ENCODE measurements at places on chromosomes 5 and 9. TPM values are rescaled to one million over a fixed set of nuclear protein-coding genes. Genes with fewer than 3 reads are reported as not detected.

- H3K27me3 ChIP-seq, result peaks cover 5% of the 10 kb centered on the region
- H3K4me3 ChIP-seq, result no peak overlapping the region
- no peaks in the 10 kb centered on the region for H3K4me1 ChIP-seq
- no peaks in the 10 kb centered on the region for H3K36me3 ChIP-seq
These were observed 17.8 kb downstream of the MRPL36 start for GRCh38 chr5:1781726-1782384.

GRCh38 chr5:43096916-43097315 is 23.8 kb upstream of the ZNF131 start:
- H3K4me1 ChIP-seq, result no peaks in the 10 kb centered on the region
- H3K4me3 ChIP-seq, result no peak overlapping the region
- no peak overlapping the region for H3K27ac ChIP-seq
- DNase-seq, result no peak
- H3K27me3 ChIP-seq, result no peaks in the 10 kb centered on the region

- H3K27ac ChIP-seq, result peak overlapping the region; percentile 81
- H3K4me1 ChIP-seq, result peaks cover 22% of the 10 kb centered on the region
- H3K27me3 ChIP-seq, result no peaks in the 10 kb centered on the region
- H3K36me3 ChIP-seq, result no peaks in the 10 kb centered on the region
- peak overlapping the region; percentile 55 for H3K4me3 ChIP-seq
These were observed 31.7 kb upstream of the CDH6 start for GRCh38 chr5:31161781-31162181.

GRCh38 chr5:54628050-54628449 is 110.5 kb downstream of the SNX18 start:
- no peaks in the 10 kb centered on the region for H3K27me3 ChIP-seq
- H3K4me3 ChIP-seq, result no peak overlapping the region
- peaks cover 2% of the 10 kb centered on the region for H3K36me3 ChIP-seq
- no peak overlapping the region for H3K27ac ChIP-seq
- no peak for DNase-seq

- no peak overlapping the region for H3K4me3 ChIP-seq
- H3K27ac ChIP-seq, result no peak overlapping the region
- DNase-seq, result no peak
- peaks cover 14% of the 10 kb centered on the region for H3K4me1 ChIP-seq
- peaks cover 11% of the 10 kb centered on the region for H3K36me3 ChIP-seq
These were observed 284.8 kb downstream of the DENND1A start for GRCh38 chr9:123645126-123645525.

- no peak overlapping the region for H3K27ac ChIP-seq
- DNase-seq, result no peak
- H3K4me1 ChIP-seq, result no peaks in the 10 kb centered on the region
- no peak overlapping the region for H3K4me3 ChIP-seq
- H3K36me3 ChIP-seq, result no peaks in the 10 kb centered on the region
- peaks cover 6% of the 10 kb centered on the region for H3K27me3 ChIP-seq
These were observed 130.4 kb downstream of the OLFM1 start for GRCh38 chr9:135217836-135218235.

GRCh38 chr9:113808391-113809358 is 67.4 kb upstream of the ZNF618 start:
- peaks cover 13% of the 10 kb centered on the region for H3K4me1 ChIP-seq
- H3K4me3 ChIP-seq, result no peak overlapping the region
- no peaks in the 10 kb centered on the region for H3K36me3 ChIP-seq
- DNase-seq, result no peak
- peaks cover 30% of the 10 kb centered on the region for H3K27me3 ChIP-seq

GRCh38 chr5:112323166-112323565 is 95.9 kb downstream of the EPB41L4A start:
- H3K4me1 ChIP-seq, result no peaks in the 10 kb centered on the region
- no peak overlapping the region for H3K4me3 ChIP-seq
- H3K27me3 ChIP-seq, result no peaks in the 10 kb centered on the region
- no peaks in the 10 kb centered on the region for H3K36me3 ChIP-seq
- H3K27ac ChIP-seq, result no peak overlapping the region

- H3K4me1 ChIP-seq, result peaks cover 47% of the 10 kb centered on the region
- H3K27me3 ChIP-seq, result no peaks in the 10 kb centered on the region
These were observed 52.1 kb upstream of the RNU6ATAC start for GRCh38 chr9:134216449-134216951.

DNA sequence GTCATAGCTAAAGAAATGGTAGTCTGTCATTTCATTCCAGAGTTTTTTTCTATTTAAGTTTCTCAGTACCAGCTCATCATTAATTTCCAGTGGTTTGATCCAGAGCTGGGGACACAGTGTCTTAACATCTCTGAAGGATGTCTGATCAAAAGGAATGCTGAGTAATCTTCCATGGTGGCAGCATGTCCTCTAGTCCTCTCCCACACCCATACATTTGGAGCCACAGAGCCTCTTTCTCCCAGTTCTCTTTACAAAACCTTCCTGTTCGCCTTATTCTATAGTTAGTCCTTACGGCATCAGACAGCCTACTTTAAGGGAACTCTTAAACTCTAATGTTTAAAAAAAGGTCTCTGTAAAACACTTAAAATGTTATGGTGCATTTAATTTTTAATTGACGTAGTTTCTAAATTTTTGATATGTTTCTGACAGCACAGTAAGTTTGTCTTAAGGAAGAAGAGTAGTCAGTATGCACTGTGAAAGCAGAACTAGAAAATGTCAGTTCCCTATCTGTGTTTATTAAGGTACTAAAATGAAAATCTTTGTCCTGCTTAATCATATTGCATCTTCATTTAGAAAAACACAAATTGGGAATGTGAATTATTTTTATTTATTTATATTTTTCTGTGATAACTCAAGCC is 96.8 kb downstream of the INIP start:
- H3K27ac ChIP-seq, result no peak overlapping the region
- no peak overlapping the region for H3K4me3 ChIP-seq
- no peaks in the 10 kb centered on the region for H3K27me3 ChIP-seq
- DNase-seq, result no peak
- no peaks in the 10 kb centered on the region for H3K4me1 ChIP-seq

DNA sequence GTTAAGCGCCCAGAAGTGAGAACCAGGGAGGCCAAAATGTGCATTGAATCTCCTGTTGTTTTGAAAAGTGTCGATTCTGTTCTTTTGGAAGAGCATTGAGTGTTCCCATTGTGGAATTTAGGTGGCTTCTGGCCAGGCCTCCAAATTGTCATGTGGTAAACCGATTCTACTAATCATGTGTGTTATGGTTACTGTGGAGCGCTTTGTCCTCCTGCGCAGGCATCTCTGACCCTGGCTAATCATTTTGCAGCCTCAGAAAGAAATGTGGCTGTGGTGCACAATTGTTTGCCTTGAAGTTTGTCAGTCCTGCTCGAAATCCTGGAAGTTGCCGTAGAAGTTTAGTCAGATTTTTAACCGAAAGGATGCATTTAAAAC is 121.3 kb downstream of the RASGRF2 start:
- no peak overlapping the region for H3K4me3 ChIP-seq
- H3K27ac ChIP-seq, result no peak overlapping the region
- H3K36me3 ChIP-seq, result no peaks in the 10 kb centered on the region
- no peaks in the 10 kb centered on the region for H3K4me1 ChIP-seq

GRCh38 chr9:121635300-121635876 is 16.0 kb upstream of the DAB2IP start:
- H3K36me3 ChIP-seq, result no peaks in the 10 kb centered on the region
- no peak for DNase-seq
- no peak overlapping the region for H3K4me3 ChIP-seq
- peaks cover 34% of the 10 kb centered on the region for H3K4me1 ChIP-seq

DNA sequence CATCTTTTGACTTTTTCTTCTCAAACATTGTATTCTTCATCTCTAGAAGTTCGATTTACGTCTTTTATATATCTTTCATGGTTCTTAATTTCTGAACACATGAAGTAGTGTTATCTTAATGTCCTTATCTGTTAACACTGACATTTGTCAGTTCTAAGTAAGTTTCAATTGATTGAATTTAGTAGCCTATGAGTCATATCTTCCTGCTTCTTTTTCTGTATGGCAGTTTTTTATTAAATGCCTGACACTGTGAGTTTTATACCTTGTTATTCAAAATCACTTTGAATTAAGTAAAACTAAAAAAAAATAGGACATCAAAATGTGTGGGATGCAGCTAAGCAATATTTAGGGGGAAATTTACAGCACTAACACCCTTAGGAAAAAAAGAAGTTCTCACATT is 707.0 kb upstream of the ACO1 start:
- no peak overlapping the region for H3K4me3 ChIP-seq
- H3K27me3 ChIP-seq, result peaks cover 33% of the 10 kb centered on the region
- no peak for DNase-seq
- H3K36me3 ChIP-seq, result no peaks in the 10 kb centered on the region
- no peak overlapping the region for H3K27ac ChIP-seq

DNA sequence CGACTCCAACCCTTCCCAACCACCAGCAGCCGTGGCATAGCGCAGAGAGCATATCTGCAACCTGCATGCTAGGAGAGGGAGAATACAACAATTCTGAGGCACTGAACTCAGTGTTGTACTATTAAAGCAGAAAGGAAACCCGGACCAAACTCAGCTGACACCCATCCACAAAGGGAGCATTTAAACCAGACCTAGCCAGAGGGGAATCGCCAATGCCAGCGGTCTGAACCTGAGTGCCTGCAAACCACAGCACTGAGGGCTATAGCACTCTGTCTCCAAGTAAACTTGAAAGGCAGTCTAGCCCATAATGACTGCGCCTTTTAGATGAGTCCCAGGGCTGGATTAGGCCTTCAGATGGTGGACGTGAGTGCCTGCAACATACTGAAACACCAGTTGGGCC is 494.4 kb upstream of the PTPRD start:
- no peak overlapping the region for H3K27ac ChIP-seq
- H3K36me3 ChIP-seq, result no peaks in the 10 kb centered on the region
- DNase-seq, result no peak
- no peak overlapping the region for H3K4me3 ChIP-seq

- H3K4me1 ChIP-seq, result no peaks in the 10 kb centered on the region
- H3K27me3 ChIP-seq, result no peaks in the 10 kb centered on the region
- no peak for DNase-seq
These were observed 212.3 kb downstream of the DOCK8 start for GRCh38 chr9:426976-427375.

- H3K4me3 ChIP-seq, result no peak overlapping the region
- H3K27me3 ChIP-seq, result peaks cover 20% of the 10 kb centered on the region
- H3K4me1 ChIP-seq, result peaks cover 4% of the 10 kb centered on the region
- no peak overlapping the region for H3K27ac ChIP-seq
These were observed 28.3 kb upstream of the PTGS1 start for GRCh38 chr9:122342323-122343050.

- no peak for DNase-seq
- H3K27ac ChIP-seq, result no peak overlapping the region
- no peaks in the 10 kb centered on the region for H3K27me3 ChIP-seq
- no peaks in the 10 kb centered on the region for H3K4me1 ChIP-seq
These were observed 123.5 kb downstream of the CTNND2 start for GRCh38 chr5:11780641-11781345.

DNA sequence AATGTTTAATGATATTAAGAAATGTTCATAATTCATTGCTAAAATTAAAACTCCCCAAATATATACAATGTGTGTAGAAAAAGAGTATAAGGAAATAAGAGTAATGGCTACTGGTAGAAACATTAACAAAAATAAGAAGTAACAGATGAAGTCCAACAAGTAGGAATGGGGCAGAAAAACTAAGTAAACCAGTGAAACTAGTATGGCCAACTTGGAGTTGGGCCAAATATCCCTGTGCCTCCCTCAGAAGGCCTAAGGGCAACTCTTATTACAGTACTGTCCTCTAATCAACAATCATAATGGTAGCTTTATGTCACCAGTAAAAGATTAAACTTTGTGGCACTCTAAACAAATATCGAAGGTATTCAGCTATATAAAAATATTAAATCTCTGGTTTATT is 93.5 kb downstream of the SSBP2 start:
- peak overlapping the region; percentile 2 for H3K27ac ChIP-seq
- H3K4me1 ChIP-seq, result peaks cover 12% of the 10 kb centered on the region
- peaks cover 14% of the 10 kb centered on the region for H3K36me3 ChIP-seq
- no peak overlapping the region for H3K4me3 ChIP-seq
- no peak for DNase-seq

Gene TUBB4B
- total RNA-seq, result 136 TPM

Gene CCDC112
- 8.9 TPM for total RNA-seq

Gene ZSWIM6
- 20.7 TPM for total RNA-seq

Gene DMRTA1
- total RNA-seq, result 0.18 TPM

Gene CAMK4
- total RNA-seq, result 1.2 TPM

Gene ANKRD18A
- total RNA-seq, result 14.6 TPM

Gene ZNF658
- total RNA-seq, result 5.5 TPM

Gene FOXD4L4
- total RNA-seq, result not detected

Gene GNA14
- not detected for total RNA-seq

Gene PCDHB13
- total RNA-seq, result 2.4 TPM

All from osteocyte (in vitro differentiated cells).